ACHN (cell line): ENCODE measurements at places on chromosomes 3 and 15.

DNA sequence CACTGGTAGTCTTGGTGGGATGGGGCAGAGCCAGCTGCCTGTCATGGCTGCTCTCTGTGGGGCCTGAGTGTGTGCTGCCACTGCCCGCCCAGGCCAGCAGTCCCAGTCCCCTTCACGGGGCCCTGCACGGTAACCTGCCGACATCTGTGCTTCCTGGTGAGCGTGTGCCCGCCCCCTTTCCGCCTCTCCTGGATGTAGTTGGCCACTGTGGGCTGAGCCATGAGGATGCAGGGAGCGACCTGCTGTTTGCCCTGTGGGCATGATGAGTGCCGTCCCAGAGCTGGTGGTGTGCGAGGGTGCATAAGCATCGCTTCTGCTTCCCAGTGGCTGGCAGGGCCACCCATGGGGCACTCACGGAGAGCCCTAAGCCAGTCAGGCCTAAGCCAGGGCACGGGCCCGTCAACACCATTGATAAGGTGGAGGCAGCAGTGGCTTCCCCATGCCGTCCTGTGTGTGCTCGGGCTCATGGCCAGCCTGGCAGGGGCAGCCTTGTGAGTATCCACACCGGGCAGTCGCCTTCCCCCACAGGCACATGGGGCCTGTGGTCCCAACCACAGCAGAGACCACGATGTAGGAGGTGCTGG lies 14.6 kb downstream of the PLXNA1 start:
- DNase-seq = no peak

- DNase-seq = no peak
Measured at GRCh38 chr3:123263941-123264340, 62.2 kb downstream of the SEC22A start.

- peak; percentile 20 for DNase-seq
Measured at GRCh38 chr15:99961011-99961441, 227.8 kb upstream of the LYSMD4 start.

GRCh38 chr3:143831994-143832393 lies 16.3 kb downstream of the SLC9A9 start:
- no peak for DNase-seq

DNA sequence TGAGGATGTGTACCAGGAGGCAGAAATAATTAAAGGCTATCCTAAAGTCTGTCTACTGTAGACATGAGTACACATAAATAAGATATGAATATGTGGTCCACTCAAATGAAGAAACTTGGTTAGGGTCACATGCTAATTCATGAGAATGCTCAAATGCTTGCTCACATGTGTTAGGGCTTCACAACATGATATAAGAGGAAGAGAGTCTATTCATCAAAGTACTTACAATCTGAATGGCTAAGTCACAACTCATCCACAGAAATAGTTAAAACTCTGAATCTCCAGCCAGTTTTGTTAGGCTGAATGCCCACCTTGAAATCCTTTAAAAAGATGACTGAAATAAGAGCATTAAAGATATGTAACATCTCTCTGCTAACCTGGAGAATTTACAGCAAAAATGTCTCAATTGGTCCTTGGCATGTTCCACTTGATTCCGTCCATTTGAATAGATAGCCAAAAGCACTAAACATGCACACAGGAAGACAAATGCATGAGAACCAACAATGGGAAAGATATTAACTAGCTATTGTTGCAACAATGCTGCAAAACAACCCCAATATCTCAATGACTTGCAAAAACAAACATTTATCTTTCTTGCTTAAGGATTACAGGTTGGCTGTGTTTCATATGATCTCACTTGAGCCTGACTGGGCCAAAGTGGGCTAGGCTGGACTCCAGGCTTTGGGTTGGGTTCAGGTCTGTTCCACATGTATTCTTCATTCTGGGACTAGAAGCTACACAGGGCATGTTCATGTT lies 10.6 kb upstream of the TBC1D5 start:
- no peak for DNase-seq

DNA sequence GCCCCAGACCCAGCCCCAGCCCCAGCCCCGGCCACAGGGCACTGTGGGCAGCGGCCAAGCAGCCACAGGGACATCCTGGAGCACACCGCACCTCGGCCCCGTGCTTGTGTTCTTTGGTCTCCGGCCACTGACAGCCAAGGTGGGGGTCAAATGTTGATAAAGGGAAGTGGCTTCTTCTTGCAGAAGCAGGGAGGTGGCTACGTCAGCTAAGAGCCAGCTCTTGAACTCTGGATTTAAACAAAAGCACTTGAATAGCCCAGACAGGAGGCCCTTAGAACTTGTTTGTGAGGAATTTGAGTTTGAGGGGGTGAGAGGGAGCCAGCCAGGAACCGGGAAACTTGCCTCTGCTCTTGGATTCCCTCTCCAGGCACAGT lies 135.8 kb upstream of the ABHD17C start:
- no peak for DNase-seq
